ENCODE measurements at places on chromosomes 5 and 9.

- DNase-seq, result no peak
These were observed 233.8 kb downstream of the PIK3R1 start for GRCh38 chr5:68449380-68449779.

GRCh38 chr9:84146893-84147710 is 166.5 kb downstream of the RMI1 start:
- DNase-seq, result peak; percentile 90

DNA sequence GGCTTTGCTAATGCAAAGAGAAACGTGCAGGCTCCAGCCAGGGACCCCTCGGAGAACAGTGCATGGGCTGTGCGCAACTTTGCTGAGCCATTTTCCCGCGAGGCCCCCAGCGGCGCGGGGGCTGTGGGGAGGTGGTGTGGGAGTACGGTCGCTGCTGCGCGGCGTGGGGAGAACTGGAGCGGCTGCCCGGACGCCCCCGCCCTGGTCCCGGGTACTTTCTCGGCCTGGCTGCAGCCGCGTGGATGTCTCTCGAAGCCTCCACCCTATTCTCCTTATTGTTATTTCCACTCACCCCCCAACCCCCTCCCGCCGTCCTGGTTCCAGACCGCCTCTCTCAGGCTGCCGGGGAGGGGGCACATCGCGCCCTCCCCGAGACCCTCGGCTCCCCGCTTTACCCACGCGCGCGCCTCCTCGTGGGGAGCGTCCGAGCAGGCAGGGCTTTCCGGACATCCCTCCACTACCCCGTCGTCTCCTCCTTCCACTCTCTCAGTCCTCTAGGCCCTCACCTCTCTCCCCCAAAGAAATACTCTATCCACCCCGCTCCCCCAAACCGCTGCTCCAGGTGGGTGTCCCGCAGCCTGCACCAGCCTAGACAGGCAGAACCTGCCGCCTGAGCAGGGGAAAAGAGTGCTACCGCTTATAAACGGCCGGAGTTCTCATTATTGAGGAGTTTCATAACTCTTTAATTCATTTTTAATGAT is 68.6 kb upstream of the TBCA start:
- no peak for DNase-seq

DNA sequence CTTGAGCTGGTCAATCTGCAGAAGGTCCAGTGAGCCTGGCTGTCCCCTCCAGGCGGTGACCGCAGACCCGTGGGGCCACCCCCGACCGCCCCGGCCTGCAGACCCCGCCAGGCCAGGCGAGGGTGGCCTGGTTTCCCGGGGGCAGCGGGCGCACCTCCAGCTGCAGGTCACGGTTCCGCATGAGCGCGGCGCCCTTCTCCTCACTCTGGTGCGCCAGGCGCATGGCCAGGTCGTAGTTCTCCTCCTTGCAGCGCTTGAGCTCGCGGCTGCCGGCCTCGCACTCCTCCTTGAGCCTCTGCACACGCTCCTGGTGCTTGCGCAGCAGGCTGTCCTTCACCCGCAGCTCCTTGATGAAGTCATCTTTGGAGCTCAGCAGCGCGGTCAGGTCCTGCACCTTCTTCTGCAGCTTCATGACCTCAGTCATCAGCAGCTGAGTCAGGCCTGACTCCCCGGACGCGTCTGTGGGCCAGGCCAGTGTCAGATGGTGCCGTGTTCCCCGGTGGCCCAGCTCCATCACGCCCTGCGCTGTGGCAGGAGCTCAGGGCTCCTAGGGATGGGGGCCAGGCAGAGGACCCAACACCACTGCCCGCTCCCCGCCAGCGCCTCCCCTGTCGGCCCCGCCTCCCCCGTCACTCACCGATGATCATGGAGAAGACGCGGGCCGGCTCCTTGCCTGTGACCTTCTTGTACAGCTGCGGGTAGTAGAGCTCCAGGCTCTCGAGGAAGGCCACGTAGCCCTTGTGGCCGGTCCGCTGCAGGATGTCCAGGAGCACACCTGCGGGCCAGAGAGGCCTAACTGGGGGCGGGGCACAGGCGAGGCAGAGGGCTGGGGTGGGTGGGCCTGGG is 2.6 kb downstream of the CARD9 start:
- DNase-seq, result no peak

- DNase-seq, result no peak
These were observed 67.8 kb downstream of the FAT2 start for GRCh38 chr5:151523335-151523734.

DNA sequence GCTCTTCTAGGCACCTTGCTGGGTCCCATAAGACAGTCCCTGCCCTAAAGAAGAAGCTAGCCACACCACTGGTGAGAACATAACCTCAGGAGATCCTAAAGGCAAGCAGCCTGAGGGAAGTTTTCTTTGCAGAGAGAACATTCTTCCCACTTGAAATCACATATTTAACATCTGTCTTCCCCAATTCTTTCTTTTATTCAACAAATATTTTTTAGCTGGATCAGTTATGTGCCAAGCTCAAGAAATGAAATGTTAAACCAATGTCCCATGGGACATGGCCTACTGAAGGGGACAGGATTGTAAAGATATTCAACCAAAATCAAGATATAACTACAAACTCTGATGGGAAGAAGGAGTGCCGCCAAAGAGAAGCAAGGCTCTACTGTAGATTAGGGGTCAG is 36.5 kb downstream of the FOXI1 start:
- DNase-seq, result no peak

- DNase-seq, result no peak
These were observed 389.7 kb downstream of the RASEF start for GRCh38 chr9:82673201-82673600.

Data from BJ (cell line).